ENCODE measurements at places on chromosomes 6 and 20.

GRCh38 chr6:121344539-121344938 lies 10.3 kb upstream of the TBC1D32 start:
- DNase-seq, result no peak

DNA sequence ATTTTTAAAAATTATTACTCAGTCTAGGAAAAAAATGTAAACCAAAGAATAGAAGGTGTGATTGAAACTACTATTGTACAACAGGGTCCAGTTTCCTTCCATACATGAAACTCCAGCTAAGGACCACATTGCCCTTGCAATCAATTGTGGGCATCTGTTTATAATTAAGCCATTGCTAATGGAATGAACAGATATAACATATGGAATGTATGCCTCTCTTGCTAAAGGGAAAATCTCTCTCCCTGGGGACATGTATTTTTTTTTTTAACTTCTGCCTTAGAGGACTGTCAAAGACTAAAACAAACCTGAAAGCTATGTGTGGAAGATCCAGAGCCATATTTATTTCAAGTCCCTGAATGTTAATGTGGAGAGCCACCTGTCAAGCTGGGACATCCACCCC lies 336.8 kb upstream of the MANEA start:
- DNase-seq, result no peak

DNA sequence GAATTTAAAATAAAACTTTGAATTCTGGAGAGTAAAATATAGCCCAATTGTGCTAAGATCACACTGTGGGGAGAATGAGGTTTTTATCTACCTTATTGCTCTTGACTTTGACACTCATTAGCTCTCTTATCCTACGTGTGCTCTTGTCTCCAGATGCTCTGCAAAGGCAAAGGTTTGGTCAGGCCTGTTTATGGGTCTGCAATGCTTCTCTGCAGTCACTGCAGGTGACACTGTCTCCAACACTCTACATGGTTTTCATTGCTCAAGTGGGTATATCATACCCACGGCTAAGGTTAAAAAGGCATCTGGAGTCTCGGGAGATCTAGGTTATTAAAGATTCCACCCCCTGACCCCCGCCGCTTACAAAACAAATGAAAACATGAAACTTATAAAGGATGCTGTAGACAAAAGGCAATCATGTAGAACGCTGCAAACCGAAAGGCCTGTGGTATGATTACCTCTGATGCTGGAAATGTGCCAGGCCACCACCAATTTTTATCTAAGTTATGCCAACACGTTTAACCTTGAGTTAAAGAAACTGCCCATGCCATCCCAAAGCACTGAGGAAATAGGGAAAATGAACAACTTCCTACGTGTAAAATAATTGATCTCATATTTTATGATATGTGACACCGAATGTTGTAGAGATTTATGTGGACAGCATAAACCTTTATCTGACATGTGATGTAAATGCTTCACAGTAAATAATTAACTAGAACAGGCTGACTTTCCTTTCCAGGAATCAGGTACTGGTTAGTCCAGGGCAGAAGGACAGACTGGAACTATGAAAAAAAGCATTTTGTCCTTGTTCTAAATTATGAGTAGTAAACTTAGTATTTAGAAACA lies 238.2 kb upstream of the NOX3 start:
- no peak for DNase-seq

DNA sequence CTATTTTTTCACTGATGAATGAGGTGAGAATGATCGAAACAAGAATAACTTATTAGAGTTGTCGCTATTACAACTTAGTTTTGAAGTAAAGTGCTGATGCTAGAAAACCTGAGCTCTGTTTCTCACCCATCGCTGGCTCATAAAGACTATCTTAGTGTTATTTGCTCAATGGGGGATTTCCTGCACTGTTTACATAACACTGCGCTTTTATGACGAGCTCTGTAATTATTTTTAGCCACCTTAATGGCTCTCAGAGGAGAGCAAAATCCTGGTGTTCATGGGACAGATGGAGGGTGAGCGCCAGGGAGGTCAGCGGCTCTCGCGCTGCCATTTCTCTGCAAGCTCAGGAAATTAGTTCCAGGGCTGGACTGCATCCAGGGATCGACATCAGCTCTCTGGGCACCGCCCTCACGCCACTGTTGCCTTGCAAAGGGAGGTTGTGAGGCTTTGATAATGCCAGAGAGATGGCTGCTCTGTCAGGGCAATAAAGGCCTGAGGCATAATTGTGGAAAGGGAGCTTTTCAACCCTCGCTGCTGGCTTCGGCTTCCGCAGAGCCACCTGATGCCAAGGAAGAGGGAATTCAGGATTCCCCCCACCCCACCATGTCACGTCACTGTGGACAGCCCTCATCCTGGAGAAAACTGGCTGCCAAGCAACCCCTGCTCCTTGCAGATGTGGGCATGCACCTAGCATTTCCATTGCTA lies 72.0 kb downstream of the DACT2 start:
- DNase-seq, result no peak

DNA sequence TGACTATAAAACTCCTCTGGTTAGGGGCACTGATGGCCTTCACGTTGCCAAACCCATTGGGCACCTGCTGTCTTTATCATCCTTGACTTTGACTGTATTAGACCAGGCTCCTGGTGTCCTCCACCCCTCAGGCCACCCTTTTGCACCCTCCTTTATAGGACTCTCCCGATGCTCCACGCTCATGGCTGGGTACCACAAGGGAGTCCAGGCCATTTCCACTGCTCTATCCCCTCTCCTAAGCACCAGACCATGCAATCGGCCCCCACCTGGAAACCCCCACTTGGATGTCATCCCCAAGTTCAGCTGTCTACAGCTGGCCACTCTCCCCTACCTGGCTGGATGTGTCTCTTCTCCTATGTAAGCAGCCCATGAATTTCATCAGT lies 115.2 kb downstream of the TOX2 start:
- no peak for DNase-seq

DNA sequence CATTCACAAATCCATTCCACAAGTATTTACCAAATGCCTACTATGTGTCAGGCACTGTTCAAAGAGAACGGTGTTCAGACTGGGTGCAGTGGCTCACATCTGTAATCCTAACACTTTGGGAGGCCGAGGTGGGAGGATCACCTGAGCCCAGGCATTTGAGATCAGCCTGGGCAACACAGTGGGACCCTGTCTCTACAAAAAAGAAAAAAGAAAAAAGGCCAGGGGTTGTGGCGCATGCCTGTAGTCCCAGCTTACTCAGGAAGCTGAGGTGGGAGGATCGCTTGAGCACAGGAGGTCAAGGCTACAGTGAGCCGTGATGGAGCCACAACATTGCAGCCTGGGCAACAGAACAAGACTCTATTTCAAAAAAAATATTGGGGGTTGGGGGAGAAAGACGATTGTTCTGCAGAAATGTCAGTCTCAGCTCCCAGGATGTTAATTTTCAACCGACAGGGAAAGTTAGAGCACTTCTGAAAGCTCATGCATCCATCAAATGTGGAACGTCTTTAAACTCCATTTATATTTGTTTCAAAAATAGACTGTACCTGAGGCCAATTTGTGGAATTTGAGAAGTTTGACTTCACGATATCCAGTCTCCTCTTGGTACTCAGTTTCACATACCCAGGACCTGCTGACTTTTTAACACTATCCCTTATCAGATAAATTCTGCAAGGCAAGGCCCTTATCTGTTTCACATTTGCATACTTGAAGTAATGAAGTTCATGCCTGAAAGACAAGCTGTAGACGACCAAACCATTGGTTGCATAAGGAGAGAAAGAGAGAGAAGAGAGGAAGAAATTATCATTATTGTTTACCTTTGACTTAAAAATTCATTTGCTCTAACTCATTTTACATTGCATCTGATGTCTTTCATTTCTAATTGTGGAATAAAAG lies 14.8 kb upstream of the BTN3A2 start:
- DNase-seq, result no peak

DNA sequence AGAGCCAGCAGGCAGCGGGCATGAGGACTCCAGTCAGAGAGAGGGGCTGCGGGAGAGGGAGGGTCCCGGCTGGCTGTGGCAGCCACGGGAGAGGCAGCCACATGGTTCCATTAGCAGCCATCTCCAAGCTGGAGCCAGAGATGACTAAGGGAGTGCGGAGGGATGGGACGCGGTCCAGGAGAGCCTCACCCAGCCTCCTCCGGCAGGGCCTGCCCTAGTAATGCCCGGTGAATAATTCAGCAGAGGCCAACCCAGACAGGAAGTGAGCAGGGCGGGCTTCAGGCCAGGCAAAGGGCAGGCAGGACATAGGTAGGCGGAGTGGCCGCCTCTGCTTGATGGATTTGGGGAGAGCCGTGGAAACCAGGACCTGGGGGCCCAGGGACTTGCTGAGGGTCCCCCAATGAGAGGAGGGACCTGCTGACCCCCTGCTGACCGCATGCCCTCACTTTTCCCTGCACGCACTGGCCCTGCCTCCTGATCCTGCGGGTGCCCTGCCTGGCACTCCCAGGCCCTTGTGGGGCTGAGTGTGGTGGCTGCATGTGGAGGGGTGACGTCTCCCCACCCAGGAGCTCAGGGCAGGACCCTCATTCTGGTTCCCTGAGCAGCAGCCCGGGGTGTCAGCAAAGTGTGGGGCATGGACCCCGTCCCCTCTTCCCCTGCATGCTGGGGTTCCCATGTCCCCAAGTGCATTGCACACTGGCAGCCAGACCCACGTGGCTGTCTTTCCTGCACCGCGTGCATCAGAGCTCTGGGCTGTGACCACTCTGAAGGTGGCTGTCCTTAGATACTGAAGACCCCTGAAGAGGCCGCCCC lies 51.8 kb upstream of the SLCO4A1 start:
- no peak for DNase-seq

DNA sequence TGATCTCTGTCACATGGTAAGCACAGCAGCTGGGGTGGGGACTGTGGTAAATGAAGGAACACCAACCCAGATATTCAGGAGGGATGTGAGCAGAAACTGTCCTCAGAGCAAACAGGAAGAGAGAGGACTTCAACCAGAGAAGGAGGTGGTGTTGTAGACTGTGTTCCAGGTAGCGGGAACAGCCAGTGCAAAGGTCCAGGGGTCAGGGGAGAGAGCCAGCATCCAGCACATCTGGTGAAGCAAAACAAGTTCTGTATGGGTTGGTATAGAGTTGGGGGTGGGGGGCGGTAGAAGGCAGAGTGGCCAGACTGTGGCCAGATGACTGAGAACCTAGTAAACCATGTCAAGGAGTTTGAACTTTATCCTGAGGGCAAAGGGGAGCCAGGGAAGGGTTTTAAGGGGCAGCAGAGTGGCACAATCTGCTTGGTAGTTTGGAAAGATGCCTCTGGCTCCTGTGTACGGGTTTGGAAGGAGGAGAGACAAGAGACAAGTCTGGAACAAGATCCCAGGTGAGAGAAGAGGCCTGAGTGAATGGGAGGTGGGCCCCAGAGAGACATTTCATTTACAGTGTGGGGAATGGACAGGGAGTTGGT lies 27.8 kb upstream of the TTPAL start:
- no peak for DNase-seq

DNA sequence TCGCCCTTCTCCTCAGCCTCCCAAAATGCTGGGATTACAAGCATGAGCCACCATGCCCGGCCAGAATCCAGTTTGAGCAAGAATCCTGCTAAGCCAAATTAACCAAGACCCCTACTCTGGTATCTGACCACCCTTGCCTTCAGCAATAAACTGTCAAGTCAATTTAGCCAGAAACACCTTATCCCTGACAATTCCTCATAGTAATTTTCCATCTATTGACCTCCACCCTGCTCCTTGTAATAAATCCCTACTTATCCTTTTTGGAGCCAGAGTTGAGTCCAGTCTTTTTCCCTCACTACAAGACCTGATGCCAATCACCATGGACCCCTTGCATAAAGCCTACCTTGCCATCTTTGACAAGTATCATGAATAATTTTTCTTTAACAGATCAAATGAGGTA lies 114.1 kb upstream of the GPR6 start:
- DNase-seq, result no peak

- no peak for DNase-seq
Observed at GRCh38 chr20:2760952-2761305, 39.5 kb downstream of the CPXM1 start.

DNA sequence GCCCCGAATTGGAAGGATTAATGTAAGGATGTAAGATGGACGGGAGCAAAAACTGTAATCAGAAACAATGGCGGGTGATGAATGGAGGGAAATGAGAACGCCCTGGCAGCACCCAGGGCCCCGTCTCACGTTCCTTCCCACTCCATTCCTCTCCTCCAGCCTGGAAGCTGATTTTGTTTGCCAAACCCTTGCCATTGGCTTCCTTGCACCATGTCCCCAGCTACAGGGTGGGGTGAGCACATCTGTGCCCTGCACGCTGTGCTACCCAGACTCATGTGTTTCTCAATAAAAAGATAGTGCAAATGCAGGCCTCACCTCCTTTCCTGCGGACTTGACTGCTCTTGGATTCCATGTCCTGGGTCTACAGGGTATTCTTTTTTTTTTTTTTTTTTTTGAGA lies 26.7 kb downstream of the SCP2D1 start:
- no peak for DNase-seq

DNA sequence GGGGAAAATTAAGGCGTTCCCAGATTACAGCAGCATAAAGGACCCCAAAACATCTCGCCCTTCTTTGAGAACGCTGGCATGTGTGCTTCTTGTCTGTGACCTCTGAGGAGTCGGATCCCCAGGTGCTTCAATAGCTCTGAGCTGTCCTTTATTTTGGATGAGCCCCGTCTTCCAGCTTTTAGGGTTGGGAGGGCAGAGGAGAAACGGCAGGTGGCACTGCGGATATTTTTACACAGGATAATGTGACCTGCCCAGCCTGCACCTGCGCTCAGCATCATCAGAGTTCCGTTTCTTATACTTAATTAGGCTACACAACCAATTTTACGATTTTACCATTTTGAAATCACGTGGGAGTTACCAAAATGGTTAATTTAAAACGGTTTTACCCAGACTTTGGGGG lies 147.7 kb upstream of the RPS6KA2 start:
- DNase-seq, result no peak

DNA sequence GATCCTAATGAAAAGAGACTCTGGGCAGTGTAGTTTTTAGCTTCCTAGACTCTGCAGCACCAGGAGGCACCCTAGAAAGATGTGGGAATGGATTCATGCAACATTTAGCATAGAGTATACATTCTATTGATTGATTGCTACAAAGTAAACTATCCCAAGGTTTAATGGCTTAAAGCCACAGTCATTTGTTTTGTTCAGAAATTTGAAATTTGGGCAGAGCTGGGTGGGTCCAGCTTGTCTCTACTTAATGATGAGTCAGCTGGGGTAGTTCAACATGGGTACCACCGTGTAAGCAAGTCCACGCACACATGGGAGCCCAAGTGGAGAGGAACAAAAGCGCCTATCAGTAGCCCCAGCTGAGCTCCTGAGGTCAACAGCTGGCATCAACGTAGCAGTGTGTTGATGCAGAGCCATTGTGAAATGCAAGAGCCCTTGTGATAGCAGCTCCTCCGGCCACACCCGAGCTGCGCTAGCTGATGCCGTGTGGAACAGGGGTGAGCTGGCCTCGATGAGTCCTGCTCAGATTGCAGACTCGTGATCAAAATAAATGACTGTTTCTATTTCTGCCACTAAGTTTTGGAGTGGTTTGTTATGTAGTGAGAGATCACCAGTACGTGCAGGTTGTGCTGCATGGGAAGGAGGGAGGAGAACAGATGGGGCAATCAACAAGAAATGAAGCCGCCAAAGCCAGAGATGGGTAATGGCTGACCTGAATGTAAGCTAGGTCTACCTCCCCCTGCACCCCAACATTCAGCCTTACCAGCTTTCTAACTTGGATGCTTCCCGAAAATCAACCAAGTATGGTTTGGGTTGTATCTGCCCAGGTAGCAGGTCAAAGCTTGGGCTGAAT lies 45.7 kb upstream of the TRAF3IP2 start:
- DNase-seq, result no peak

- DNase-seq, result no peak
Observed at GRCh38 chr6:165573671-165574070, 89.4 kb downstream of the PDE10A start.
